Endothelial cell (in vitro differentiated cells): ENCODE measurements at places on chromosomes 6 and 20.

- DNase-seq: no peak
Measured at GRCh38 chr20:14785065-14785743, 447.8 kb upstream of the FLRT3 start.

DNA sequence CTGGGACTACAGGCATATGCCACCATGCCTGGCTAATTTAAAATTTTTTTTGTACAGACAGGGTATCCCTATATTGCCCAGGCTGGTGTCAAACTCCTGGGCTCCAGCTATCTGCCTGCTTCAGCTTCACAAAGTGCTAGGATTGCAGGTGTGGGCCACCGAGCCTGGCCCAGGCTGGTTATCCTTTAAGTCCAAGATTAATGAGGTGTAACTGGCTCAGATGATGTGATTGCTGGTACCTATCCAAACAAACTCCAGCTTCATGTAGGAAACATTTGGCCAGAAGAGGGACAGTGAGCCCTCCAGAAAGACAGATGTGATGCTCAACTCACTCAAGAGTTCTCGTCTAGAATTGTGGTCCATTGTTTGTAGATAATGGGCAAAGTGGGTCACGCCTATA is 9.2 kb upstream of the ZNF318 start:
- no peak for DNase-seq

GRCh38 chr6:35147026-35147425 is 5.9 kb upstream of the TCP11 start:
- no peak for DNase-seq

DNA sequence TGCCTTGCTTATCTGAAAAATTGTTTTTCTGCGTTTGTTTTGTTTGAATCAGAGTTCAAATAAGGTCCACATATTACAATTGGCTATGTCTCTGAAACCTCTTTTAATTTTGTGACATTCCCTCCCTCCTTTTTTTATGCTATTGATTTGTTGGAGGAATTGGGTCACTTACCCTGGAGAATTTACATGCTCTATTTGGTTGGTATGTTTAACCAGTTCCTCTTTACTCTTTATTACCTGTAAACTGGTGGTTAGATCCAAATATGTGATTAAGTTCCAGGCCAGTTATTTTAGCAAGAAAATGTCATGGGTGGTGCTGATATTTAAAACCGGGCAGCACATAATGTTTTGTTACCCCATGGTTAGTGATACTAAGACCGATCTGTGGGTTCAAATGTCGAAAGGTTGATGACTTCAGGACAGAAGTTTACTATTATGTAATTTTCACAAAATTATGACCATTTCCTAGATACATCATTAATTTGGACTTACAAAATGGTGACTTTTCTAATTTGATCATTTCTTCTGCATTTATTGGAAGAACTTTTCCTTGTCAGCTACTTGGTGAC is 77.3 kb downstream of the KIZ start:
- no peak for DNase-seq

- peak; percentile 66 for DNase-seq
Measured at GRCh38 chr6:135183532-135184440, 2.7 kb downstream of the MYB start.

- no peak for DNase-seq
Measured at GRCh38 chr6:10431423-10432164, 16.7 kb upstream of the TFAP2A start.

- DNase-seq: no peak
Measured at GRCh38 chr6:71091167-71091566, 134.3 kb upstream of the B3GAT2 start.

DNA sequence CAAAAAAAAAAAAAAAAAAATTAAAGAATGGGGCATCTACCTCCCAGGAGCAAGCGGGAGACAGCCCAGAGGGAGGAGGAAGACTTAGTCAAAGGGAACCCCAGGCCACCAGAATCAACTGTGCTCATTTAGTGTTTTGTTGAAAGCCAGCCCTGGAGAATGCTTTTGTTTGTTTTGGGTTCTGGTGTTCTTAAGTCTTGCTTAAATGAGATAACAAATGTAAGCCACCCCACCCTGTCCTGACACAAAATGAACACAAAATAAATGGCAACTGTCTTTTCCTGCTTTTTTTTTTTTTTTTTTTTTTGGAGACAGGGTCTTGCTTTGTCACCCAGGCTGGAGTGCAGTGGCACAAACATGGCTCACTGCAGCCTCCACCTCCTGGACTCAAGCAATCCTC is 165.0 kb upstream of the JARID2 start:
- no peak for DNase-seq

DNA sequence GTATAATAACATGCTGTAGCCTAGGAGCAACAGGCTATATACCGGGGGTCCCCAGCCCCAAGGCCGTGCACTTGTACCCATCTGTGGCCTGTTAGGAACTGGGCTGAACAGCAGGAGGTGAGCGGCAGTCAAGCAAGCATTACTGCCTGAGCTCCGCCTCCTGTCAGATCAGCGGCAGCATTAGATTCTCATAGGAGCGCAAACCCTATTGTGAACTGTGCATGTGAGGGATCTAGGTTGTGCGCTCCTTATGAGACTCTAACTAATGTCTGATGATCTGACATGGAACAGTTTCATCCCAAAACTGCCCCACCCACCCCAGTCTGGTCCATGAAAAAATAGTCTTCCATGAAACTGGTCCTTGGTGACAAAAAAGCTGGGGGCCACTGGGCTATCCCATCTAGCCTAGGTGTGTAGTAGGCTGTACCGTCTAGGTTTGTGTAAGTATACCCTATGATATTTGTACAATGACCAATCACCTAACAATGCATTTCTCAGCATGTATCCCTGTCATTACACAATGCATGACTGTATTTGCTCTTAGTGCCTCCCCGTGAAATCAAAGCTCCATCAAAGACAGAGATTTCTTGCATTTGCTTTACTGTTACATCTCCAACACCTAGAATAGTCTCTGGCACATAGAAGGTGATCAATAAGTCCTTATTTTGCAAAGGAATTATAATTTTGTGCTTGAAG is 30.8 kb downstream of the NHSL1 start:
- DNase-seq: no peak

GRCh38 chr6:28211840-28212509 is 13.1 kb upstream of the ZSCAN9 start:
- DNase-seq: no peak

- peak; percentile 60 for DNase-seq
Measured at GRCh38 chr6:46491628-46492547, 639 bp upstream of the RCAN2 start.

DNA sequence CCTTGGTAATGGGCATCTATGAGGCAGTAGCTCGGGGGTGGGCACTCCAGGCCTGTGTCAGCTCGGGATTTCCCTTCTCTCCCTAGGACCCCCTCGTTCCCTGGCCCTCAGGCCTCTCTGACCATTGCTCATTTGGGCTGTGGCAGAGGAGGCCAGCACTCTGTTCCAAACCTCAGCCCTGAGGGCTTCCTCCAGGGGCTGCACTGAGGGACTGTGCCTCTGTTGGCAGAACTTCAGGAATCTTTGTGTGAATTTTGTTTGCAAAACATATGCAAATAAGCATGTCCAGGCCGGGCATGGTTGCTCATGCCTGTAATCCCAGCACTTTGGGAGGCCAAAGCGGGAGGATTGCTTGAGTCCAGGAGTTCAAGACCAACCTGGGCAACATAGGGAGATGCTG is 11.0 kb downstream of the PACSIN1 start:
- DNase-seq: no peak

- DNase-seq: no peak
Measured at GRCh38 chr20:35341366-35342028, 49.3 kb upstream of the FAM83C start.

DNA sequence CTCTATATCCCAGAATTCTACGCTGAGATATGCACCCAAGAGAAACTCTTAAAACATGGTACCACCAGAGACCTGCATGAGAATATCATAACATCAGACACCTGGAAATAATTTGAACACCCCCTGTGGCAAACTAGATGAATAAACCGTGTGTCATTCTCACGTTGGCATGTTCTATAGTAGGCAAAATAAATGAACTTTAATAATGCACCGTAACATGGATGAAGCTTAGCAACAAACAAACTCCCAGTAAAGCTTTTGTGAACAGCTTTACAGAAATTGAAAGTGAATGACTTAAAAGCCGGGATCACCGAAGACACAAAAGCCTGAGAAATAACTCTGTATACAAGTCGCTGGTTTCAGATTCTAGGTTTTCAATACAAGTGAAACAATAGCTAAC is 1166.8 kb upstream of the CITED2 start:
- DNase-seq: no peak

GRCh38 chr6:160523223-160523622 is 140.9 kb downstream of the LPA start:
- no peak for DNase-seq

GRCh38 chr6:5071216-5071615 is 13.9 kb upstream of the PPP1R3G start:
- DNase-seq: no peak

GRCh38 chr20:33576432-33577125 is 85.5 kb upstream of the C20orf144 start:
- no peak for DNase-seq

GRCh38 chr20:60302875-60303274 is 344.7 kb downstream of the CDH26 start:
- DNase-seq: no peak

GRCh38 chr6:169725125-169726048 is 1.1 kb upstream of the PHF10 start:
- DNase-seq: peak; percentile 39

- peak; percentile 79 for DNase-seq
Measured at GRCh38 chr6:156776840-156777576, at the start of gene ARID1B. Gene ARID1B (plus strand): TSS chr6:156777378. CDS start chr6:156777681, 303 bp downstream.

DNA sequence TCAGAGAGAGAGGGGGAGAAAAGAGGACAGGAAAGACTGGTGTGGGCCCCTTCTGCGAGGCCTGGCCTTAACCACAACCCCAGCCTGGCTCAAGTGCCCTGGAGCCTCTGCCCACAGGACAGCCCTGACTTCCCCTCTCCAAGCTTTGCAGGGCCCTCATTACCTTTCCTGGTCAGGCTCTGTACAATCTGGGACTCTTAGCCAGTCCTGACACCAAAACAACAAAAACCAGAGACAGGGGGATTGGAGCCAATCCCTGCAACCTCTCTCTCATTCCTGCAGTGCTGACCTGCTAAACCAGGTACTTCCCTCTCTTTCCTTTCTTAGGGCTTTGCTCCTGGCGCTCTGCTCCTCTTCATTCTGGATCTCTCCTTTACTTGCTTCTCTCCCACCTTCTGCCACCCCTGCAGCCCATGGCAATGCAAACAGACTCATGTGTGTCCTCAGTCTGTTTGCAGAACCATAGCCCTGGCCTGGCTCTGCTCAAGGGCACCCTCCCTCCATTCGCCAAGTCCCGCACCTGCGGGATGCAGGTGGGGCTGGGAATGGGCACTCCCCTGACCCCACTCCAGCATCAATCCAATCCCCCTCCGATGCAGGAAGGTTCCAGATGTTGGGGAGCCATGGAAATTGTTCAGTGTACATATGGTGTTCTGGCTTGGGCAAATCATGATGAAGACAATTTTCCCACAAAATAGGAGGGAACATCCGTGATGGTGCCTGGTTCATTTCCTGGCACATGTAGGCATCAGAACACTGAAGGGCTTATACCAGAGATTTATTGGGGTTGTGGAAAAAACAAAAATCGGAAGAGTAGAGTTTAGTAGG is 38.1 kb downstream of the RPP40 start:
- no peak for DNase-seq

DNA sequence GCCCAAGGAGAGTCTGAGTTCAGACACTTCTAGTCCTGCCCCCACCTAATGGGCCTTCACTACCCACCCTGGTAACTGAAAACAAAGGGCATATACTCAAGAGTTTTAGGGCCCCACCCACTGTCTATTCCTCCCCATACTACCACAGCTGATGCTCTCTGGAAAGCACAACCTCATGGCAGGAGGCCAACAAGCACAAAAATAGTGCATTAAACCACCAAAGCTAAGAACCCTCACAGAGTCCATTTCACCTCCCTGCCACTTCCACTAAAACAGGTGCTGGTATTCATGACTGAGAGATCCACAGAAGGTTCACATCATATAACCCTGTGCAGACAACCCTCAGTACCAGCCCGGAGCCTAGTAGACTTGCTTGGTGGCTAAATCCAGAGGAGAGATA is 132.1 kb upstream of the ADGRB3 start:
- DNase-seq: no peak

DNA sequence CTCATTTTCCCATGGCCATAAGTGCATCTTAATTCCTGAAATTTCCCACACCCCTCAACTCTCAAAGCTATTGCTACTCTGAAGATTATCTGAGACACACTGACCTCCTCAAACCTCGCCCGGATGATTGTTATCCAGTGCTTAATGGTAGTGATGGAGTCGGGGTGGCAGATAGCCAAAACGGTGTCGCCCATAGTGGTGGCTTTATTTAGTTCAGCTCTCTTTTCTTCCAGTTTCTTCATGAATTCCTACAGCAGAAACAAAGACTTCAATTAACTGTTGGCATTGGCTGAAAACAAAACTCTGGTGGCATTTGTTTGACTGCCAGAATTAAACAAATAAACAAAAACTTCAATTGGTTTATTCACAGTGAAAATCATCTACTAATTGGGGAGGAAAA is 165.4 kb downstream of the DST start:
- DNase-seq: no peak

DNA sequence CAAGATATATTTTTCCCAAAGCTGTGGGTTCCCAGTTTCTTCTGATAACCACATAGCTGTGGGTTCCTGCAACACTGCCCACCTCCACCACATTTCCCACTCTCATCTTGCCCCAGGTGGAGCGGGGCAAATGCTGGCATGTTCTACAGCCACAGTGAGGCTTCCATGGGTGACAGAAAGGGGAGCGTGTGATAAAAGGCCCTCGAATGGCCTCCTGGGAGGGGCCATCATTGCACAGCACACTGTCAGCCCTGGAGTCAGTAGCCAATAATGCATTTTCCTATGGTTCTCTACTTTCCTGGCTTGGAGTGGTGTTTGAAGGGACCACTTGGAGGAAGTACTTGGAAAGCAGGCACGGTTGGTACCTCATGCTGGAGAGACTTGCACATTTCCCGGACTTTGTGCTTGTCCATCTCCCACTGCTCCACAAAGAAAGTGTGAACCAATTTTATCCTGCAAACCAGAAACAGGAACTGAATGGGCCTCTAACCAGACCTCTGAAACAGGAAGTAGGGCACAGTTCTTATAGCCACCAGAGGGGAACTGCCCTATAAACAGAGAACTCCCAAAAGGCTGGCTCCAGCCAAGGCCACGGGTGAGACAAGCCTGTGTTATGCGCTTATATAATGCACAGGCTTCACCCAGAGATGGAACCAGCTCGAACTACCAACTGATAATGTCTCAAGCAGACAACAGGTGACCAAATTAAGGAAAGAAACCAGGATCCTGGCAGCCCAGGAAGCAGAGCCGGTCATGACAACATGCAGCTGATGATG is 8.6 kb downstream of the MAP3K5 start:
- no peak for DNase-seq

DNA sequence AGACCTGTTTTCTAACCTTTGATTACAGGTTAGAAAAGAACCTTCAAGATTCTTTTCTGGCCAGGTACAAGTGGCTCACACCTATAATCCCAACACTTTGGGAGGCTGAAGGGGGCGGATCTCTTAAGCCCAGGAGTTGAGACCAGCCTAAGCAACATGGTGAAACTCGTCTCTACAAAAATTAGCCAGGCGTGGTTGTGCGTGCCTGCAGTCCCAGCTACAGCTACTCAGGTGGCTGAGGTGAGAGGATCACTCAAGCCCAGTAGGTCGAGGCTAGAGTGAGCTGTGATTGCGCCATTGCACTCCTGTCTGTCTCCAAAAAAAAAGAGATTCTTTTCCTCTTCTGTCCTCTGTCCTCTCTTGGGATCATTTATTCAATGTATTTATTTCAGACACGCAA is 14.5 kb downstream of the PPIL1 start:
- DNase-seq: no peak

GRCh38 chr6:36345681-36346466 is 9.2 kb upstream of the BNIP5 start:
- no peak for DNase-seq
